ENCODE measurements at places on chromosomes 12 and 14.

DNA sequence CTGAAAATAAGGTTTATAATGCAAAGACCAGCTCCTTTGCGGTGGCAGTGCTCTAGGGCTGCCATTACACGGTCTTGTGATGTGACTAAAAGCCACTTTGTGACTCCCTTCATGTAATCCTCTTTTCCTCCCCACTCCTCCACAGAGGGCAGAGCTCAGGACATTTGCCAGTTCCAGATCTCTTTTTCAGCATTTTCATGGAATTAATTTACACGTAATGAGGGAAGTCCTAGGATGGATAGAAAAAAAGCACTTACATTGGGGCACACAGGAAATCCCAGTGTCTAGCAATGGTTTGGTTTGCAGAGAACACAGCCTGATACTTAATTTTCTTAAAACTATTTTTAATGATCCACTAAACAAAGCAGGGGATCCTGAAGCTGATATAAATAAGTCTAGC lies 17.5 kb upstream of the ATF1 start:
- no peak for DNase-seq

DNA sequence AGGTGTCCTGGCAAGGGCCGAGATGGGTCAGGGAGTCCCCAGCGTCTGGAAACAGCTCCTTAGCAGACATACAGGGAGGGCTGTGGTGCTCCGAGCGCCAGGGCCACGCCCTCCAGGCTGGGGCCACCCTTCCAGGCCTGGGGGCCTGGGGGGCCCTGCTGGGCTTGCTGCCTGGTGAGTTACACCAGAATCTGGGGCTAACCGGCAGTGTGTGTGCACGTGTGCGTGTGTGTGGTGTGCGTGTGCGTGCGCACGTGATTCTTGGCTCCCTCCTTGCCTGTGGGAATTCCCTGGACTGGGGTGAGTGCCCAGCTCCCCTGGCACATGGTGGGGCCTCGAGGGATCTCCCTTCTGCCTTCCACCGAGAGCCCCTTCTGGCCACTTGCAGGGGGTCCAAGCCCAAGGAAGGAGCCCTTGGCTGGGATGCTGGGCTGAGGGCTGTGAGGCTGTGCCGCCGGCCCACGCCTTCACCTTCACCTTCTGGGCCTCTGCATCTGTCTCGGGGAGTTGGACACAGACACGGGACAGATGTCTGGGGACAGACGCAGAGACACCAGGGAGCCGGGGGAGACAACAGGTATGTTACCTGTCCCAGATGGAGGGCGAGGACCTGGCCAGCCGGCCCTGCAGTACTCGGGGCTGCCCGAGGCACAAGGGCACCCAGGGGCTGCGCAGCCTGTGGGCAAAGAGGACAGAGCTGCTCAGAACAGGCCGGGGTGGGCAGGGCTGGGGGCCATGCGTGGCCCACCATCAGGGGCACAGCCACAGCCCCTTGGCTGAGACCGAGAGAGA lies 37.2 kb downstream of the BEGAIN start:
- DNase-seq, result no peak

DNA sequence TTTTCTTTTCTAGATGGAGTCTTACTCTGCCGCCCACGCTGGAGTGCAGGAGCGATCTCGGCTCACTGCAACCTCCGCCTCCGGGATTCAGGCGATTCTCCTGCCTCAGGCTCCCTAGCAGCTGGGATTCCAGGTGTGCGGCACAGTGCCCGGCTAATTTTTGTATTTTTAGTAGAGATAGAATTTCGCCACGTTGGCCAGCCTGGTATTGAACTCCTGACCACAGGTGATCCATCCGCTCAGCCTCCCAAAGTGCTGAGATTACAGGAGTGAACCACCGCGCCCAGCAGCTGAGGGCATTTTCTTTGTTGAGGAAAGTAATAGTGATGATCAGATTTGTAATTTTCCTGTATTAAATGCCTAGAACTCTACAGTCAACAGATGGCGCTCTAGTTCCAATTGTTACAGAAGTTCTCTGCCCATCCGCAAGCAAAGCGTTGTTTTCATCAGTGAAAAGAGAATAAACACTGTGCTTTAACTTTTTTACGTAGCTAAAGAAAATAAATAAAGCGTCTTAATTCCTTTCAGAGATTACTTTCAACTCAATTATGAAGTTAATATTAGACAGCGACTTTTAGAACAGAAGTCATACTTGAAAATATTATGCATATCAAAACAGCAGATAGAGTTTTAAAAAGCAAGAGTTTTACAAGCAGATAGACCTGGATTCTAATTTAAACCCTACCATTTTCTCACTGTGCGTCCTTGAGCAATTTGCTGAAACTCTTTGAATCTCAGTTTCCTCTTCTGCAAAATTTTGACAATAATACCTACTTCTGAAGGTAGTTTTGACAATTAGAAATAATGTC lies 335.1 kb downstream of the DUSP6 start:
- DNase-seq, result peak; percentile 79

DNA sequence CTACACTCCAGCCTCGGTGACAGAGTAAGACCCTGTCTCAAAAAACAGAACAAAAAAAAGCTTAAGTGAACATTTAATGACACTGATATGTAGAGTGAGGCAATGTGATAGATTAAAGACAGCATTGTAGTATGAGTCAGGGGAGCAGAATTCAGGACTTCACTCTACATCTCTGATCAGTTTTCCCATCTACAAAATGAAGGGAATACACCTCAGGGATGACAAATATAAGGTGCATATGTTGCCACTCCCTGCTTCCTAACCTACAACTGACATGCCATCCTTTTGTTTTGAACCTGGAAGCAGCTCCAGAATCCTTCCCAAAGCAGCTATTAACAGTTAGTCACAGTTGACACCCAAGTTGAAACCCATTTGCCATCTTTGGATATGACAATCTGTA lies 30.9 kb upstream of the STRN3 start:
- no peak for DNase-seq

- DNase-seq, result peak; percentile 10
Measured at GRCh38 chr14:96304956-96305355, 48.9 kb downstream of the BDKRB1 start.

DNA sequence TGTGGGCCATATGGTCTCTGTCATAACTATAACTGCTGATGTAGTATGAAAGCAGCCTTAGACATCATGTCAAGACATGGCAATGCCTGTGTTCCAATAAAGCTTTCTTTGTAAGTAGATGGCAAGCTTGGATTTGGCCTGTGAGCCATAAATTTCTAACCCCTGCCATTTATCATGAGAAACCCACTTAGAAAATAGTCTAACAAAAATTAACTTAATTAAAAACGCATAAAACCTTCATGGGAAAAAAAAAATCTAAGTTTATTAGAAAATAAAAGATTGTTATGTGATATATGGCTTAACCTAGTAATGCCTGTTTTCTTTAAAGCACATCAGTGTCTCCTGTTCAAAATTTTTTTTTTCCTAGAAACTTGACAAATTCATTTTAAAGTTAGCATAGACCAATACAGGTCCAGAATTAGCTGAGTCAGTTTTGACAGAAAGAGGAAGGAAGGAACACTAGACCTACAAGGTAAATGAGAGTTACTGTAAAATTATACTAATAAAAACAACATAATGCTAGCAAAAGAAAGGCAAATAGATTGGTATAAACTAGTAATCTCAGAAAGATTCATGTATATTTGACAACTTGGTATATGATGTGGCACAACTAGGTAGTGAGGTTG lies 68.2 kb downstream of the USP15 start:
- peak; percentile 22 for DNase-seq

DNA sequence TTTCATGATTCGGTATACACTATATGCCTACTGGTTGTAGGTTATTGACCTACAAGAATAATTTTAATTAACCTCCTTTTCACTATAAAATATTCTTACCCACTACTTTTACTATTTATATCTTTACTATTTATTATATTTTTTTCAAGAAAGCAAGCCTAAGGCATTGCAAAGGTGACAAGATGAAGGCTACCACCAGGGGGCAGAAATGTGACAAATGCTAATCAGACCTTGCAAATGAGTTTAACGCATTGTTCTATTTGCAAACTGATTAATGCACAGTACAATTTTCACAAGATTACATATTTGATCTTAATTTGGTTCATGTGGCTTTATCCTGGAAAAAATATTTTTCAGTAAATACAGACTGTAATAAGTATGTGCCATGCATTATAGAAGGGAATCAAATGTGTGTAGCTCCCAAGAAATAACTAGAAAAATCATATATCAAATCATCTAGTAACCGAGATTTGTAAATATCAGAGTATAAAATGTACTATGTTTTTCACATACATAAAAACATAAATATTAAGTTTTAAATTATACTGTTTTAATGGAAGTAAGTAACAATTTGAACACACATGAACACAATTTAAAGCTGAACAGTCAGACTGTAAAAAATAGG lies 107.0 kb downstream of the ADAMTS20 start:
- peak; percentile 82 for DNase-seq

DNA sequence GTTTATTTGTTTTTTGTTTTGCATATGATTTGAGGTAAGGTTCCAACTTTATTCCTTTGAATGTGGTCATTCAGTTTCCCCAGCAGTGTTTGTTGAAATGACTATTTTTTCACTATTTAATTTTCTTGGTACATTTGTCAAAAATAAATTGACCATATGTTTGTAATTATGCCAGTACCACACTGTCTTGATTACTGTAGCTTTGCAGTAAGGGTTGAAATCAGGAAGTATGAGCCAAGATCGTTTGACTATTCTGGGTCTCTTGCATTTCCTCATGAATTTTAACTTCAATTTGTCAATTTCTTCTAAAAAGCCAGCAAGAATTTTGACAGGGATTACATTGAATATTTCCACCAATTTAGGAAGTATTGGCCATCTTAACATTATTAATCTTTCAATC lies 199.3 kb upstream of the PPFIA2 start:
- DNase-seq, result no peak

DNA sequence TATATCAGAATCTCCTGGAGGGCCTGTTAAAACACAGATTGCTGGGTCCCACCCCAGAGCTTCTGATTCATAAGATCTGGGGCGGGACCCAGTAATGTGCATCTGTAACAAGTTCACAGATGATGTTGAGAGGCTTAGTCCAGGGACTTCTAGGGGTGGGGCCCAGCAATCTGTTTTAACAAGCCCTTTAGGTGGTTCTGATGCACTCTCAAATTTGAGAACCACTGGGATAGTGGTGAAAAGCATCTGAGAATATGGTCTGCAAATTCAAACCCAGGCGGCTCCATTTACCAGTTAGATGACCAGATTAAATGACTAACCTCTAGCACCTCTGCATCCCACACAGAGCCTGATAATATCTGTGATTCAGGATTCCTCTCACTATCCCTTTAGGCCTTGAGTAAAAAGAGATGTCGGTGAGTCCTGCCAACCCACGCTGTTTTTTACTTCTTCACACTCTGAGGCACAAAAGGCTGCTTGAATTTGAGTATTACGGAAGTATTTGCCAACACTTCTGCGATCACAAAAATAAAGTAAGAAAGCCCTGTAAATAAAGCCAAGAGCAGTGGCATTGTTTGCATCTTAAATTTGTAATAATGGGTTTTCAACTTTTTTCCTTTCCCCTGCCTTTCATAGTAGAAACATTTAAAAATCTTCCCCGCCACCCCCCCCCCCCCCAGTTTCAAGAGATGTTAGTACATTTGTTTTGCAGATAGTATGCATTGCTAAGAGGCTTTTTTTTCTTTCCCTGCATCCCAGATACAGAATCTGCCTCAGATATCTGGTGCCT lies 1.8 kb upstream of the FRS2 start:
- DNase-seq, result no peak

DNA sequence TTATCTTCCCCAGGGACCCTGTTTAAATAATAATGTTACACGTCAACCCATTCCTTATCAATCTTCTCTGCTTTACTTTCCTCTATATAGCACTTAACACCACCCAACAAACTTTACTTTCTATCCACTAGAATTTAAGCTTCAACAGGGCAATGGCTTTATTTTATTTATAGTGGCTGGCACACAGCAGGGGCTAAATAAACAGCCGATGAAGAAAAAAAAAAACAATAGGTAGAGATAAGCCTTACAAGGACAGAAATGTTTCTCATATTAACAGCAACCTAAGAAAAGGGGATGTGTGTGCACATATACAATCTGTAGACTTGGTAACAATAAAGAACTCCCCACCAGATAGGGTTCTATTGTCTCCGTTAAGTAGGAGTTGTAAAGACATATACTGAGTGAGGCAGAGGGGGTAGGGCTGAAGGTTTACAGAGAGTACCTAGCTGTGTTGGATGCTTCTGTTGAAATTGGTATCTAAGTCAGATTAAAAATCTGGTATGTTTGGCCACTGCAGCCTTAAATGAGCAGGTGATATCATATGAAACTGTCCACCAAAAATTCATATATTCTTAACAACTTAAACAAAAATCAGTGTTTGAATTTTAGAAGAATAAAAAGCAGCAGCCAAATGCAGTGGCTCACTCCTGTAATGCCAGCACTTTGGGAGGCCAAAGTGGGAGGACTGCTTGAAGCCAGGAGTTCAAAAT lies 24.7 kb upstream of the AP4S1 start:
- no peak for DNase-seq

DNA sequence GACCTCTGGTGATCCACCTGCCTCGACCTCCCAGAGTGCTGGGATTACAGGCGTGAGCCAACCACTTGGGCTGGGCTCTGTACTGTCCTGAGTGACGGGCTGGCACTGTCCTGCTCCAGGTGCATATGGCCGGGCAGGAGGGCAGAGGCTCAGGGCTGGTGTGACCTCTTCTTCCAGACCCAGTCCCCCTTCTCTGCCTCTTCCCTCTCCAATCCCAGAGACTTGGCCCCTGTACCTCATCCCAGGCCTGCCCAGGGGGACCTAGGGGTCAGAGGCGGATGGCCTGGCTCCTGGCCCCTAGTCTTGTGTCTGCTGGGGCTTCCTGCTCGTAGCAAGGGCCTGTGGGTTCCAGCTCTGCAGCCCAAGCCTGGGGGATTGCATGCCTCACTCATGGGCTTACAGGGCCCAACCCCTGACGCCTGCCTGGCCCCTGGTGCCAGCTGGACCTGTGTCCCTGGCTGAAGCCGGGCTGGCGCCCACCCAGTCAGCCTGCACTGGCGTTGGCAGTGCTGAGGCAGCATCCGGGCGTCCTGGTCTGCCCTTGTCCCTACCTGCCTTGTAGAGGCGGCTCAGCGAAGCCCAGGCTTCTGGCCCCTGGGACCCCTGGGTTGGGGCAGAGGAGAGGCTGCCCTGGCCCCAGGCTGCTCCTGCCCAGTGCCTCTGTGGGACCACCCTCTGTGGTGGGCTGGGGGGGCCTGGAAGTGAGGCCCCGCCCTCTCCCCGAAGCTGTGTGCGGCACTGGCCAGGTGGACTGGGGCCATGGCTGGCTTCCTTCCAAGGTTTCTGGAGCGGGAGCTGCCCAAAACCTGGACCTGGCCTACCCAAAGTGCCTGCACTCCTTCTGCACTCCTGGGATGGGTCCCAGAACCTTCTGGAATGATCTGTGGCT lies 4.3 kb downstream of the TEDC1 start:
- no peak for DNase-seq

DNA sequence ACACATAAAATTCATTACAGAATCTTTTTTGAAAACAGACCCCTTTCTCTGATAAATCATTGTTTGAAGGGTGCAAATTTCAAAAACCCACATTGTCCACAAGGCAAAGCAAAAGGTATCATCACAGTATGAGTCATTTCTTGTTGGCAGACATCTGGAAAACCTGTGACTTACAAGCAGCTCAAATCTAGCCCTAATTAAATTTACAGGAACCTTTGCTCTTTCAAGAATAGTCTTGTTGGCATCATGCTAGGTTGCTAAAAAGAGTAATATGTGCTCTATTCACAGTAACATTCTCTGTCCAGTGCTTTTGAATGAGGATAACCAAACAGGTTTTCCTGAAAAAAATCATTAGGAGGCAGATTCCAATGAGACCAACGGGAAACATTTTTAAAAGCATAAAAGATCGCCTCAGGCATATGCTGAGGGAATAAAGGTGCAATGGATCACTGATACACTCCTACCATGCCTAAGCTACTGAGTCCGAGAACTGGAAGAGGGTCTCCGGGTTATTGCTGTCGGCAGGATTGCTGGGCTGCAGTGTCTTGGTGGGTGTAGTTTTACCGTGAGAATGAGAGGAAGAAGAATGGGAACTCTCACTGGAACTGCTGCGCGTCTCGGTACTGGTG lies 55.5 kb upstream of the TTC7B start:
- peak; percentile 18 for DNase-seq
